Naive thymus-derived CD8-positive, alpha-beta T cell (primary cell): ENCODE measurements at places on chromosomes 2 and 18.

GRCh38 chr2:233976690-233977294 is 59.6 kb downstream of the TRPM8 start:
- DNase-seq, result no peak

- DNase-seq, result no peak
Measured at GRCh38 chr18:54148151-54148550, 76.3 kb downstream of the MBD2 start.

- no peak for DNase-seq
Measured at GRCh38 chr18:37532917-37533316, 32.7 kb downstream of the CELF4 start.

DNA sequence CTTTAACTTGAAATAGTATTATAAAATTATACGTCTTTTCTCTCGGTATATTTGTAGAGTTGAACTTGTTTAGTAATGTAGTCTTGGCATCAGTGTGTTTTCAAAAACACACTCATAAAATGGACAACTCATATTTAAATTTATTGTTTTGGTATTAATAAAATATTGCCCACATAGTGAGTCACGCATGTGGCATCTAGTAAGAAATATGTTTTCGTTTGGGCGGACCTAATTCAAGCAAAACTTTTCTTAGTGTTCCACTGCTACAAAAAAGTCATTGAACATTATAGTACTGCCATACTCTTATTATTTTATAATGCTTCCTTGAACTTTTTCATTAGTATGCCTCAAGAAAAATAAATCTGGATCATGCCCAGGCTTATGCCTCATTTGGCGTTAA is 31.1 kb upstream of the FAM237A start:
- DNase-seq, result no peak

DNA sequence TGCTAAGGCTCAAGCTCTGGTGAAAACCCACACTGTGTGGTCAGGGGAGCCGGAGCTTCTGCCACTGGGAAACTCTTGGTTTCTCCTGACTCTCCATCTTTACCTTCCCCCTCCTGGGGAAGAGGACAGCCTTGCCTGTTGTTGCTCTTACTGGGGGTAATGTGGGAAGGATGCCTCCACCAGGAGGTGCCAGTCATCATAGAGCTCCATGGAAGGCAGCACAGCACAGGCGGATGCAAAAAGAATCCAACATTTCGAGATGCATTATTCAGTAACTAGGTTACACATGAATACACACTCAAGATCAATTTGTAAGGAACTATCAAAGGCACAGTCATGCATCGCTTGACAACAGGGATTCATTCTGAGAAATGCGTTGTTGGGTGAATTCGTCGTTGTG is 322.6 kb downstream of the AFF3 start:
- DNase-seq, result no peak

GRCh38 chr2:118046634-118047210 is 32.9 kb upstream of the CCDC93 start:
- DNase-seq, result no peak

DNA sequence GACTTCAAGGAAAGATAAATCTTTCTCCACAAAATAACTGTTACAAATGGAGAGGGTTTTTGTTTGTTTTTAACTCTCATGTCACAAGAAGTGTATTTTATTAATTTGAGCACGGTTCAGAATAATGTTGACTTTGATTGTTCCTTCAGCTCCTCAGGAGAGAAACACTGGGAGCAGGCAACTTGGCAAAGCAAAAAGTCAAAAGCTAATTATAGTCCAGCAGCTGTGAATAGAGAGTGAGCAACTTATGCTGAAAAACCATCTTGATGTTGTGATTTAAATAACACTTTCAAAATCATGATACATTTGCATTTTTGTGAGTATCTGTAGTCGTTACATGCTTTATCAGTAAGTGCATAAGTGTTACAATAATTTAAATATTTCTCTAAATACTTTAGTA is 37.5 kb upstream of the TTN start:
- DNase-seq, result no peak

- DNase-seq, result no peak
Measured at GRCh38 chr2:143296089-143296488, 166.9 kb downstream of the ARHGAP15 start.

DNA sequence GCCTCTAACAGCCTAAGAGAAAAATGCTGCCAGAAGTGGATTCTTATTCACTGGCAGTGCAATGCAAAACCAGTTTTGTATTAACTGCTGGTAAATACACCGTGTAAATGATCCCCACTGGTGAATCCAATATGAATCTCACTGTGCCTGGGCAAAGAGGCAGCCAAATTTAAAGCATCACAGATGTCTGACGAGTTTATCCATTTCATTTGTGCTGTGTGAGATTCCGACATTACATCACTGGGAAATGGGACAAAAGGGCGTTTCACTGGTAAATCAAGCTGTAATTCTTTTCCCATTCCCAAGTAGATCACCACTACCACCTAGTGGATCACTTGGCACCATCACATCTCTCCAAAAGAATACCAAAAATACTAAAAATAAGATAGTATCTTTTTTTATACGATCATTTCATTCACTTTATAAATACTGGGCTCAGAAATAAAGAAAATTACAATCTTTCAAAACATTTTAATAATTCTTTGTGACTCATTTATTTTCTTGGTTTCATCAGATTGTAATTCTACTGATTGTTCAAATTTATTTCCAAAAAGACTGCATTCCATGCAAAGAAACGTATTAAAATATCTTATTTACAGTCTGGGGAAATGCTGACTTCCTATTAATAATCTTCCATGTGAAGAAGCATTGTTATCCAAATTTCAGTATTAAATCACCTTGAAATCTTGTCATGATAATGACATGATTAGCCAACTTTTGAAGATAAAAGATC is 125.6 kb downstream of the GRB14 start:
- no peak for DNase-seq

DNA sequence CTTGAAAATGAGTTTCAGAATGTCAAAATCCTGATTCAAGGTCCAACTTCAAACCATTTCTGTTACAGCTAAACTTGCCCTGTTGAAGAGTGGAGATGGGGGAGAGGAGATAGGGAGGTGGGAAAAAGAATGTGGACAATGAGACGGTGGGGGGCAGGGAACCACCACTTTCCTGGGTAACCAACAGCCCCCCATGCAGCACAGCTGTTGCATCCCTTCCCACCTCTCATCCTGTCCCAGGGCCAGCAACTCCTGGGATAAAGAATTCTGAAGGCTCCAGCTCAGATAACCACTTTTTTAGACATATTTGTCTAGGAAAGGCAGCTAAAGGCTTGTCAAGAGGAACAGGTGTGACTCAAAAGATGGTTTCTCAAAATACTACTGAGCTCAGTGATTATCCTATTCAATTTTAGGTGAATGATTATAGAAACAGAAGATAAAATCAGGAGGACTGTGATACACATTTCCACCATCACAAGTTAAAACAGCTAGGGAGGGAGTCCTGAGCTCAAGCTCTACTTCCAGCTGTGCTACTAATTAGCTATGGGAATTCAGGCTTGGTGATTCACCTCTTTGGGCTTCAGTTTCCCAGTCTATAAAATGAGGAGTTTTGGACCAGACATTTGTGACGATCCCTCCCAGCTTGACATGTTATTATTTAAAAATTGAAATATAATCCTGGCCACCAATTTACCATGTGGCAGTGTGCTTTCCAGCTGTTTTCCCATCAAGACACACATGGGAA is 36.3 kb downstream of the HDHD2 start:
- DNase-seq, result no peak
